ENCODE measurements at places on chromosomes 11 and 22.

DNA sequence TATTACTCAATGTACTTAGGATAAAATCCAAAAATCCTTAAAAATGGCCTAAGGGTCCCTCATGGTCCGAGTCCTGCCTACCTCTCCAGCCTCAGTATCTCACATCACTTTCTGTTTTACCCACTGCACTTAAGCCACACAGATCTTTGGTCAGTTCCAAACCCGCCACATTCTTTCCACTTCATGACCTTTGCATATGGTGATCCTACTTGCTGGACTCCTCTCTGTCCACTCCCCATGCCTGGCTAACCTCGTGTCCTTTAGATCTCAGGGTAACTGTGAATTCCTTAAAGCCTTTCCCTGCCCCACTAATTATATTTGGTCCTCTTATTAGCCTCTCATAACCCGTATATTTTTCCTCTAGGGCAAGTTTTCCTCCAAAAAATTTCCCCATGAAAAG, 1.2 kb downstream of the NUP160 start:
- peaks cover 33% of the 10 kb centered on the region for H3K4me1 ChIP-seq
- H3K4me3 ChIP-seq, result peak overlapping the region; percentile 99
- DNase-seq, result no peak
- H3K36me3 ChIP-seq, result peaks cover 20% of the 10 kb centered on the region
- peak overlapping the region; percentile 58 for H3K27ac ChIP-seq

DNA sequence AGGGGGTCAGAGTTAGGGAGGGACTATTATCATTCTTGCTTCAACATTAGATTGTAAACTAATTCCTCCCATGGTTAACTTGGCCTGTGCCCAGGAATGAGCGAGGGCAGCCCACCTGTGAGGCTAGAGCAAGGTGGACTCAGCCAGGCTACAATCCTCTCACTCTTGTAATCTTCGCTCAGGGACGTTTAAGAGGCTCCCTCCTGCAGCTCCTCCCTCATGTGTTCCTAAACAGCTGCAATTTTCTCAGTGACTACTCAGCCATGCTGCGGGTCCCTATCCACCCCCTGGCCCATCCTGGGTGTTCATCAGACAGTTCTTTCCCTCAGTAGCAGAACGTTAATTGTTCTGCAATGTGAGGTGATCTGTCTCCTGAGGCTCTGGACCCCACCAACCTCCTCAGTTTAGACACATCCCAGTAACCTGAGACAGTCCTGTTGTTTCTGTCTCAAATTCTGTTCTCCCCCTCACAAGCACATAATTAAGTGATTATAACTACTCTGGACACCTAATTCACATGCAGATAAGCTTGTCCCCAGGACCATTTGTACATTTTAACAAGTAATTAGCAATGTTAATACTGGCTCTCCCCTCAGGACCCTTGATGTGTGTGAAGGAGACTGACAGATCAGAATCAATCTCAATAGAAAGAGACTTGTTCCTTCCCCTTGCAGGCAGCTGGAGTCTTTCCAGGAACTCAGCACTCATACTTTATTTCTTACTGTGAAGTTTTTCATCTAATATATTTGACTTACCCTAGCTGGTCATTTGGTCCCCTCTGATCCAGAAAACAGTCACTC, 337.2 kb upstream of the B3GAT1 start:
- no peak for DNase-seq
- H3K27me3 ChIP-seq, result peaks cover 80% of the 10 kb centered on the region
- H3K36me3 ChIP-seq, result no peaks in the 10 kb centered on the region
- peak overlapping the region; percentile 21 for H3K4me3 ChIP-seq
- H3K4me1 ChIP-seq, result peaks cover 22% of the 10 kb centered on the region
- peak overlapping the region; percentile 65 for H3K27ac ChIP-seq

DNA sequence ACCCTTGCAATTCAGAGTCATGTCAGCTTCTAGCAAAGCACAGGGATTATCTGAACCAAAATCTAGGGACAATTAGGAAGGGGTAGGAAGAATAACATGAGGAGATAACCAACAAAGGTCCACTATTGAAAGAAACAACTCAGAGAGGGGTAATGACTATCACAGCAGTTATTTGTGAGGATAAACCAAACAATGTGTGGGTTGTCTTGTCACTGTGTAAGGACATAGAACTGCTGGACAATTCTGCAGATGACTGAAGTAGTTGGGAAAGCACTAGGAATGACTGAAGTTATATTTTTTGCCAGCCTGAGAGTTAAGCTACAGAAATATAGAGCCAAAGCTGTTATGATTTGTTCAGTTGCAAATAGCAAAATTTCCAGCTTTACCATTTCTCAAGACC, 858.4 kb upstream of the CCDC90B start:
- no peaks in the 10 kb centered on the region for H3K36me3 ChIP-seq
- DNase-seq, result no peak
- no peaks in the 10 kb centered on the region for H3K4me1 ChIP-seq

DNA sequence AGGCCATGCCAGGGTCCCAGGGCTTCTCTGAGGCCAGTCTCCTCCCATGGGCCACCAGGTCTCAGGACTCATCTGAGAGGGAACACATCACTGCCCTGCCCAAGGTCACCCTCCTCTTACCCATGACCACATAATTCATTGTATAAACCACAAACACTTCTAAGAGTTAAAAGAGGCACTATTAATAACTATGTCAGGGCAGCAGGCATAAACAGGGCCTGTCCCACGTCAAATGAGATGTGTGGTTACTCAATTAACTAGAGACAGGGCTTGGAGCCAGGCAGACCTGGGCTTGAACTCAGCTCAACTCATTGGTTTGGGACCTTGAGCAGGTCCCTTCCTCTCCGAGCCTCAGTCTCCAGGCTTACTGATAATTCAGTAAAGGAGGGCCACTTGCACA, 33.1 kb downstream of the ARAP1 start:
- no peaks in the 10 kb centered on the region for H3K27me3 ChIP-seq
- no peak overlapping the region for H3K4me3 ChIP-seq
- H3K27ac ChIP-seq, result peak overlapping the region; percentile 49
- peaks cover 51% of the 10 kb centered on the region for H3K4me1 ChIP-seq
- peaks cover 7% of the 10 kb centered on the region for H3K36me3 ChIP-seq

- no peaks in the 10 kb centered on the region for H3K36me3 ChIP-seq
- no peak overlapping the region for H3K4me3 ChIP-seq
- peaks cover 36% of the 10 kb centered on the region for H3K4me1 ChIP-seq
- no peak overlapping the region for H3K27ac ChIP-seq
- H3K27me3 ChIP-seq, result no peaks in the 10 kb centered on the region
Measured at GRCh38 chr11:115153135-115153534, 351.1 kb downstream of the CADM1 start.

DNA sequence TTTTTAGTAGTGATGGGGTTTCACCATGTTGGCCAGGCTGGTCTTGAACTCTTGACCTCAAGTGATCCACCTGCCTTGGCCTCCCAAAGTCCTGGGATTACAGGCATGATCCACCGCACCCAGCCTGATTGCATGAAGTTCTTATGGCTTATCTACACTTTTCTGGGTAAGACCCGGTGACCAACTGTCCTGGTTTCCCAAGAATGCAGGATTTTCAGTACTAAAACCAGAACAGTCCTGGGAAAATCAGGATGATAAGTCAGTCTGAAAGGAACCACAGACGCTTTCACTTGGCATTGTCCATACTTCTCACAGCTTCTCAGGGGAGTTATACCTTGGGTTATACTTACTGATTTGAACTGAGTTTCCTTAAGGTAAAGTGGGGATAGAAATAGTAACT, 1.4 kb upstream of the BPIFC start:
- no peaks in the 10 kb centered on the region for H3K4me1 ChIP-seq
- no peaks in the 10 kb centered on the region for H3K36me3 ChIP-seq
- H3K27ac ChIP-seq, result no peak overlapping the region
- no peak for DNase-seq
- H3K27me3 ChIP-seq, result peaks cover 78% of the 10 kb centered on the region
- no peak overlapping the region for H3K4me3 ChIP-seq

GRCh38 chr11:114440971-114441763, 1.9 kb downstream of the REXO2 start:
- no peak overlapping the region for H3K27ac ChIP-seq
- H3K4me1 ChIP-seq, result peaks cover 55% of the 10 kb centered on the region
- peaks cover 25% of the 10 kb centered on the region for H3K36me3 ChIP-seq
- no peak for DNase-seq
- peak overlapping the region; percentile 93 for H3K4me3 ChIP-seq

- DNase-seq, result no peak
- H3K4me3 ChIP-seq, result no peak overlapping the region
- peaks cover 4% of the 10 kb centered on the region for H3K27me3 ChIP-seq
- H3K36me3 ChIP-seq, result peaks cover 9% of the 10 kb centered on the region
- H3K27ac ChIP-seq, result no peak overlapping the region
- no peaks in the 10 kb centered on the region for H3K4me1 ChIP-seq
Measured at GRCh38 chr11:95318498-95318897, 87.5 kb upstream of the SESN3 start.

- peaks cover 9% of the 10 kb centered on the region for H3K27me3 ChIP-seq
- H3K4me1 ChIP-seq, result peaks cover 5% of the 10 kb centered on the region
- no peaks in the 10 kb centered on the region for H3K36me3 ChIP-seq
- no peak overlapping the region for H3K27ac ChIP-seq
- no peak overlapping the region for H3K4me3 ChIP-seq
Measured at GRCh38 chr11:35387111-35387982, 32.0 kb downstream of the SLC1A2 start.

- peaks cover 68% of the 10 kb centered on the region for H3K36me3 ChIP-seq
- no peak overlapping the region for H3K27ac ChIP-seq
- no peak overlapping the region for H3K4me3 ChIP-seq
- no peaks in the 10 kb centered on the region for H3K27me3 ChIP-seq
- DNase-seq, result no peak
Measured at GRCh38 chr11:111624608-111625007, 22.4 kb downstream of the SIK2 start.

All from nephron progenitor cell (in vitro differentiated cells).